ENCODE measurements at places on chromosomes 2 and 18.
A peak's percentile ranks its signal among the peaks of the same experiment; 100 is the strongest.

DNA sequence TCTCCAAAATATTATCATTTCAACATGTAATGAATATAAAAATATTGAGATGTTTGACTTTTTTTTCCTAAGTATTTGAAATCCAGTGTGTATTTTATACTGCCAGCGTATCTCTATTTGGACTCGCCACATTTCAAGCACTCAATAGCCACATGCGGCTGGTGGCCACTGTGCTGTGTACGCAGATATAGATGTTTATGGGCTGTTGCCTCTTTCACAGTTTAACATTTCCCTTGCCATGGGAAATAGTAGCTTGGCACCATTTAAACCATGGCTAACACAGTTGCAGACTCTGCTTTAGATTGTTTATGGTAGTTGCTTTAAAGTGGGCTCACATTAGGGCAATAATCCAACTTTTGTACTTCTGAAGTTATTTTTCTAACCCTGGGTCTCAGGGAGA is 136.6 kb upstream of the ITGB6 start:
- no peak for DNase-seq

DNA sequence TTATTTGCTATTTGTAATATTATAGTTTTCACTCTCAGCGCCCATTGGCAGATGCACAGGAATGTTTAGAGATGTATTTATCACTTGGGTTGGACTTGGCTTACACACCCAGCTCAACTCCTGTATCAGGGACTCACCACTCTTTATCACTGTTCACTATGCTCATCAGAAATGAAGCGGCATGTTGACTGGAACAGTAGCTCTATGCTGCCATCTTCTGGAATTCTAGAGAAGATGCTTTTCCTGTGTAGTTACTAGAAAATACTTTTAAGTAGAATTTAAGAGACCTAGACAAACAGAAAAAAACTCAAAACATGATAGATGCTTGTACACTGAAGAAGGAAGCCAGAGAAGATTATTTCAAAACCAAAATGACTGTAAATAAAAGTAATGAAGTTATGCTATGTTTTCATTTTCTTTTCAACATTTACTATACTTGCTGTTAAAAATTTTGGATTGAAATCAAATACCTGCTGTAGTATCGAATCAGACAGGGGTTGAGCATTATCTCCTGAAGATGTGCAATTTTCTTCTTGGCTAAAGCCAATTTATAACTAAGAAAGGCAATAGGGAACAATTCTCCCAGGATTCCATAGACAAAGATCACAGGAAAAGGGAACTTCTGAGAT is 47.4 kb upstream of the NXPH2 start:
- peak; percentile 64 for DNase-seq

DNA sequence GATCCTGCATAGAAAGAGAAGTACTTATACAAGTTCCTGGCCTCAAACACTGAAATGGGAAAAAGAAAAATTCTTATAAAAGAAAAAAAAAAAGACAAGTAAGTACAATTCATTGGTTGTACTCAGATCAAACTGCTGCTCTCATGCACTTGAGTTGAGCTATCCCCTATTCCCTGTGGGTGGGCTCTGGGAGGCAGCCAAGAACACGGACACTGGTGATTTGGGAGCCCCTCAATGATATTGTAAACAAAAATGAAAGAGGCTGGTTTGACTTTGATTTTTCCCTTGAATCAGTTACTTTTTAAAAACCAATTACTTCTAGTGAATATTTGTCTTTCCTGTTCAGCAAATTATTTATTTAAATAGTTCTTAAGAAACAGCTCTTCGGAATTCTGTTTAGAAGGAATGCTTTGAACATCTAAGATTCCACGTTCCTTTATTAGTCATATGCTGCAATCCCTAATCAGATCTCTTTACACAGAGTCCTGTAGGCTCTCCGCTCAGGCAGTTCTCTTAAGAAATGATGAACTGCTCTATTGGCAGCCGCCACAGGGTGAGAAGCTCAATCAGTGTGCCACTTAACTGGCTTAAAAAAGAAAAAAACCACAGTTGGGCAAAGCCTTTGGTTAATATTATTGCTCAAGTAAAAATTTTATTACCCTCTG is 225.1 kb downstream of the TMEM182 start:
- DNase-seq, result no peak

DNA sequence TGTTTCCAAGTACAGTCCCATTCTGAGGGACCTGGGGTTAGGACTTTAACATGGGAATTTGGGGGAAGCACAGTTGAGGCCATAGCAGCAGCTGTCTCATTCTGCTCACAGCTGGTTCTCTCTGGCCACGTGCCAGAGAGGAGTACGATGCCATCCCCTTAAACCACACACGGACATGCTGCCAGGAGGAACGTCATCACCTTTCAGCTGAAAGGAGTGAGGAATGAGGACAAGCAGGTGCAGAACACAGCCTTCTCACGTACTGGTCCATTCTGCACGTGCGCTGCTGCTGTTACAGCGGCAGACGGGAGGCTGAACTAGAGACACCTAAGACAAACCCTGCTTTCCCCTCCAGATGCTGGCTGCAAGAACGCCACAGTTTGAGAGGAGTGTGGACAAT is 33.5 kb downstream of the ODC1 start:
- no peak for DNase-seq

DNA sequence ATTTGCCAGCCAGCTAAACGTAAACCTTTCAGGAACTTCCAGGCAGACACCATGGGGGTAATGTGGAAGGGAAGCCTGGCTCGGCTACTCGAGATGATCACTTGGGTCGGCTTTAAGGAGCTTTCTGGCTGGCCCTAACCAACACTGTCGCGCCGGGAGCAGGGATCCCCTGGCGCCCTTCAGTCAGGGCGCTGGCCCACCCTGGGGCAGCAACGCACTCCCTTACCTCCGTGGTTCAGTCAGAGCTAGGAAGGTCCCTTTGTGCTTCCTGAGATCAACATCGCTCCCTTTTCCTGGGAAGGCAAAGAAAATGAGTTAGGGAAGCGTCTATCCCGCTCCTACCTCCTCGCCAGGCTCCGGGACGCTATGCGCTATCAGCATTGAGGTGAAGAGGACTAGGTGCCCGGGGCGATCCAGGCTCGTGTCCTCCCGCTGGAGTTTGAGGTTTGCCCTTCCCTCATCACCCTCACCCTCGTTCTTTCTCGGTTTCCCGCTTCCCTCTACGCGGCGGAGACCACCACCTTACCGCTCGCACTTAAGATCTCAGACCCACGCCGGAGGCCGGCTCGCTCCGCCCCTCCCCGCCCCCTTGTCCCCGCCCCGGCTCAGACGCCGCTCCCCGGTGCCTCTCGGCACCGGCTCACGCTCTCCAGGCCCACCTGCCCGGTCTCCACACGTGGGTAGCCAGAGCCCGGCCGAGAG is 449 bp upstream of the ATRAID start:
- peak; percentile 57 for DNase-seq

- no peak for DNase-seq
These were observed 72.6 kb downstream of the SLC66A2 start for GRCh38 chr18:79878741-79879378.

All from NCI-H2081 treated with DMSO at 0.1 percent for 48 hours (cell line).